Stromal cell of bone marrow (primary cell): ENCODE measurements at places on chromosomes 1 and 21.

GRCh38 chr21:36732217-36732616 lies 33.3 kb downstream of the SIM2 start:
- DNase-seq: no peak

- DNase-seq: no peak
Measured at GRCh38 chr1:56482486-56482885, 96.9 kb downstream of the PLPP3 start.

DNA sequence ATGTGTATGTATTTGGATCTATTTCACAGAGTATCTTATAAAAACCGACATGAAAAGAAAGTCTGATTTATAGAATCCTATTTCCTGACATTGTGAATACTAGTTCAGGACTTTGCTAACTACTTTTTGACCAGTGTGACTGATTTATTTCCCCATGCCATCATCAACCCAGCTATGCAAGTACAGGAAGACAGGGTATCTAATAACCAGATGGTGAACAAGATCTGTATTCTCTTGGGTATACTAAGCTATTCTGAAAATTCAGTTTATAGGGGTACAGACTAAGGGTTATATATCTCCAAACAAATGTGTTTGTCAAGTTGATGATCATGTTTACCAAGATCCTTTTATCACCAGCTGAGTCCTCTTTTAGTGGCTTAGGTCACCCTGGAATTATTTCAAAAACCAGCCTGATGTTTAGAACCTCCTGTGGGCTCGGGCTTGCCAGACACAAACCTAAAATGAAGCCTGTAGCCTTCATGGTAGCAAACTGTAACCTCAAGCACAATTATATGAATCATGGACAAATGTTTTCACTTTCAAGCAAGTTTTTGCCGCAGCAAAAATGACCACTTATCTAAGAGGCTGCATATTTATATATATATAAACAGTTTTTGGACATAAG lies 185.1 kb downstream of the FGGY start:
- DNase-seq: peak; percentile 70

GRCh38 chr21:35824136-35824535 lies 236.2 kb downstream of the SETD4 start:
- DNase-seq: peak; percentile 34

DNA sequence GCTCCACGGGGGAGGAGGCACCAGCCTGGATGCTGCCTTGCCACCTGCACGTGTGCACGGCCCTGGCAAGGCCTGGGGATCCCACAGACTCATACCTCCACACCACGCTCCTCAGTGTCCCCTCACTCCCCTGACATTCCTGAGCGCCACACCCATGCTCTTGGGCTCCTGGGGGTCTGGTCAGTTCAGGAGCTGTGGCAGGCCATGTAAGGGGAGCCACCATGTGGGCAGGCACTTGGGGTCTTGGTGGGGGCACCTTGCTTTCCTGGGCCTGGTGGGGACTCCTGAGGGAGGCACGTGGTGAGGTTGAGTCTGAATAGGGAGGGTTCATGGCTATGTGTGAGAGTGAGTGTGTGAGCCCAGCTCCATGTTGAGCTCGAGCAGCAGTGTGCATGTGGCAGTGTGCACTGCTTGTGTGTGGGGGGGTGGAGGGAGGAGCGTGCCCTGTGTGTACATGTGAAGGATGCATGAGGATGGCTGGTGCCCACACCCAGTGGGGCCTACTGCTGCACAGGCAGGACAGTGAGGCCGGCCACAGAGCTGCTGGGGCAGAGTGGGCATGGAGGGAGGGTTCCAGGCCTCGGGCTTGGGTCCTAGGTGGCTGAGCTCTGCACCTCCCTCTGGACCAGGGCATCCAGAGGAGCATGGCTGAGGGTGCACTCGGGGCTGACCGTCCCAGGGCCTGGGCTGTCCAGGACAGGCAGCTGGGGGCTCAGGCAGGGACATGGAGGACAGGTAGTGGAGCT lies 1.6 kb downstream of the GJC2 start:
- DNase-seq: no peak

DNA sequence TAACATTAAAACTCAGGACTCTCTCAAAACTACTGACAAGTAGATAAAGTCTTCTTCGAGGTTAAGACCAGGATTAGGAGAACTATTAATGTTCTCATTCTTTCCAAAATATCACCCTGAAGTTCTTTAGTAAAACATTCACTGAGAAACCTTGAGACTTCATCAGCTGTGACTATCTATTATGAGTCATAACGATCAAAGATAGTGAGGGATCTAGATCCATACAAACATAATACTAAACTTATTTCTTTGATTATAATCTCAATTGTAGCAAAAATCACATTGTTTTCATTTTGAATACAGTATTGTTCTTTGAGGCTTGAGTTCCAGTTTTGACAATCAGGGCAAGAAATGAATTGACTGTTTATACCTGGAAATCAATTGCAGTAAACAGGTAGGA lies 11.1 kb downstream of the PYHIN1 start:
- no peak for DNase-seq

GRCh38 chr1:231201979-231202633 lies 38.9 kb upstream of the GNPAT start:
- no peak for DNase-seq

GRCh38 chr1:19273106-19273843 lies 15.3 kb downstream of the AKR7A3 start:
- DNase-seq: no peak

GRCh38 chr1:9413071-9413876 lies 120.6 kb downstream of the SPSB1 start:
- DNase-seq: peak; percentile 83

DNA sequence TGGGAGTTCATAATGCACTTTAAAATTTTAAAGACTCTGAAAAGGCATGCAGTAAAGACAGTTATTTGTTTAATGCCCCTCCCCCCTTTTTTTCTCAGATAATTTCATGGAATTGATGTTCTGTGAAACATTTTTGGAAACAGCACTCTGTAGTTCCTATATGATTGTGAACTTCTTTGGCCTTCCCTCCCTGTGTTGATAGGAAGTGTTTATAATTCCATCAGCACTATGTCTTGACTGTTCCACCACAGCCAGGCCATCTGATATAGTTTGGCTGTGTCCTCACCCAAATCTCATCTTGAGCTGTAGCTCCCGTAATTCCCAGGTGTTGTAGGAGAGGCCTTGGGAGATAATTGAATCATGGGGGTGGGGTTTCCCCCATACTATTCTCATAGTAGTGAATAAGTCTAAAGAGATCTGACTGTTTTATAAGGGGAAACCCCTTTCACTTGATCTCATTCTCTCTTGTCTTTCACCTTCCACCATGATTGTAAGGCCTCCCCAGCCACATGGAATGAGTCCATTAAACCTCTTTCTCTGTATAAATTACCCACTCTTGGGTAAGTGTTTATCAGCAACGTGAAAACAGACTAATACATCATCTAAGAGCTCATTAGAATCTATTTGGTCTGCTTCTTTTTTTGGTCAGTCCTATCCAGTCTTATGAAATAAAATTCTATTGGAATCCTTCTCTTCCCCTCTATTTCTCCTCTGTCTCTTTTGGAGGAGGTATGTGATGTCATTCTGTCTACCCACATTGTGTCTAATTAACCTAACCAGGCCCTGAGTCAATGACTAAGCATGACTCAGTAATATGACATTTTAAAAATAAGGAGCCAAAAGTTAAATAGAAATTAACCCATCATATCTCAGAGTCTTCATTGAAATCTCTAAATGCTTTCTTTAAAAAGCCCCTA lies 8.9 kb downstream of the CCDC185 start:
- DNase-seq: peak; percentile 65

- no peak for DNase-seq
Measured at GRCh38 chr21:34243562-34243961, 120.2 kb upstream of the KCNE2 start.

- no peak for DNase-seq
Measured at GRCh38 chr21:36171741-36172331, 15.2 kb downstream of the DOP1B start.

DNA sequence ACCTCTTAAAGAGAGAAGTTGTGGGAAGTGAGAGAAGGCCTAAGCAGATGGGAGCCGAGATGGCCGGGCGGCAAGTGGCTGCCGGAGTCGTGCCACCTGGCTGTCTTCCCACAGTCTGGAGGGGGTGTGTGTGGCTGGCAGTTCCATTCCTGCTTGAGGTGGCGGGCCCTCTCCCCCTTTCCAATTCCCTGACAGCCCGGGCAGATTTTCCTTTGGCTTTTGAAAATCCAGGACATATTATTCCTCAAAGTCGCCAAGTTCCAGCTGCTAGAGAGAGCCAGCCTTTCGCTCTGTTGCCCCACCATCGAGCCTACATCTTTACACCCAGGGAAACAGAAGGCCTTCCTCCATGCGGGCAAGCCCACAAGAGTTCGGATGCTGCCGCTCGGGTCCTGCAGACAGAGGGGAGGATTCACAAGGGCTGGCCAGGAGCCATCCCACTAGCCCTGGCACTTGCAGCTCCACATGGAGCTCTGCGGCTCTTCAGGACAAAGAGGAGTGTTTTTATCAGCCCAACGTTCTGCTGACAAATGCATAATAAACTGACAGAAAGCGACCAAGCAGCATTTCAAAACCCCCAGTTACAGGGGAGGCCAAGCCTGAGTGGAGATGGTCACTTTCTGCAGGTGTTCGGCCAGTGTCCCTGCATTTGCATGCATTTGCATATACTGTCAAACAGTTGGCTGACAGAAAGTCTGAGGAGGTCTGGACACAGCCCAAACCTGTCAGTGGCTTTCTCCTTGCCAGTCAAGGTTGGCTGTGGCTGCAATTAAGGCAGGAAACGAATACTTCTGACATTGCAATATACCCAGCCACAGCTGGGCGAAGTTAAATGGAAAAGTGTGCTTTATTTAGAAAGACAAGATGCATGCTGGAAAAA lies 45.9 kb downstream of the OLIG1 start:
- DNase-seq: no peak

GRCh38 chr1:70892140-70892539 lies 155.5 kb downstream of the PTGER3 start:
- DNase-seq: no peak

GRCh38 chr1:158199849-158200248 lies 19.2 kb downstream of the CD1D start:
- DNase-seq: peak; percentile 15

- DNase-seq: no peak
Measured at GRCh38 chr1:247441606-247442005, 16.3 kb downstream of the OR2B11 start.

DNA sequence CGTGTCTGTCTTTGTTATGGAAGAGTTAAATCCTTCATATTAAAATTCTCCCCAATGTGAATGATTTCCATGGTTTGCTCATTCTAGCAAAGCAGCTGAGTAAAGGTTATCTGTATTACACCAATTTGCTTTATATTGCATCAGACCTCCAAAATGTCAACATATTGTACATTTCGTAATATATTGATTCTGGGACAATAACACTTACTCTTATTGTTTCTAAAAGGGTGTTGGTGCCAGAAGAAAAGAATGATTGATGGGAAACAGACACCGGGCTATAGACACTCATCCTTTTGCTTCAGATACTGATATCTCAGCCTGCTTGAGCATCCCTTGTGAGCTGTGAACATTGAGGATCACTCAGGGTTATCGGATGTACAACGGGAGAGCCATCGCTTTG lies 7.0 kb downstream of the NTNG1 start:
- DNase-seq: no peak

GRCh38 chr1:164638492-164639202 lies 79.7 kb downstream of the PBX1 start:
- no peak for DNase-seq

DNA sequence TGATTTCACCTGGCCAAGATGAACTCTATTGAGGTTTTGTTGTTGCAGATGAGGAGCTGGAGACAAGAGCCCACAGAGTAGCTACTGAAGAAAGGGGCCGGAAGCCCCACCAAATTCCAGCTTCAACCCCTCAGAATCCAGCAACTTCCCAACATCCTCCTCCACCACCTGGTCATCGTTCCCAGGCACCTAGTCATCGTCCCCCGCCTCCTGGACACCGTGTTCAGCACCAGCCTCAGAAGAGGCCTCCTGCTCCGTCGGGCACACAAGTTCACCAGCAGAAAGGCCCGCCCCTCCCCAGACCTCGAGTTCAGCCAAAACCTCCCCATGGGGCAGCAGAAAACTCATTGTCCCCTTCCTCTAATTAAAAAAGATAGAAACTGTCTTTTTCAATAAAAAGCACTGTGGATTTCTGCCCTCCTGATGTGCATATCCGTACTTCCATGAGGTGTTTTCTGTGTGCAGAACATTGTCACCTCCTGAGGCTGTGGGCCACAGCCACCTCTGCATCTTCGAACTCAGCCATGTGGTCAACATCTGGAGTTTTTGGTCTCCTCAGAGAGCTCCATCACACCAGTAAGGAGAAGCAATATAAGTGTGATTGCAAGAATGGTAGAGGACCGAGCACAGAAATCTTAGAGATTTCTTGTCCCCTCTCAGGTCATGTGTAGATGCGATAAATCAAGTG lies 14.3 kb downstream of the CD2 start:
- no peak for DNase-seq

- no peak for DNase-seq
Measured at GRCh38 chr1:12016182-12016581, 3.1 kb upstream of the MIIP start.

DNA sequence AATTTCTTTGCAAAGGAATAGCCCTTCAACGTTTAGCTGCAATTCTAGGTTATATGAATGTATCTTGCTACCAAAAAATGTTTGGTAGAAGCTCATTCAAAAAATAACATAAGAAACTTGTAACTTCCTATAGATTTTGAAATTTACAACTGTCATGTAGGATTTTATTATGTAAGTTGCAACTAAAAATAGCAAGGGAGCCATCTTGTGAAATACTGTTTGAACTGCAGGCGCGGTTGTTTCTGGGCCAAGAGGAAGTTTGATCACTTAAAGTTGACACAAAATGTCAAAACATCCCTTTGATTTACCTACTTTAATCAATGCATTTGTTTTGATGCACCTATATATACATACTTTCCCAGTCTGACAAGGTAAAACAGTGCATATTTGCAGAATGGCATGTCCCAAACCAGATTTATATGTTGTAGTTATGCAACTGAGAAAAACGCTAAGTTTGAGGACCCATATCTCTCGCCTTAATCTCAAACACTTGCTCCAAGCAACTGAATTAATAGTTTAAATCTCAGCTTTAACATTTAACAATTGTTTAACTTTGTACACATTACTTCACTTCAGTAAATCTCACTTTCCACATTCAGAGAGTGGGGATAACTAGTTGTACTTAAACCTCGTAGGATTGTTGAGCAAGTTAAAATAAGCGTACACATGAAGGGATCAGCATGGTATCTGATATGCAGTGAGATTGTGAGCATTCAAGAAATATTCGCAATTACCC lies 63.9 kb downstream of the KCNK2 start:
- no peak for DNase-seq

DNA sequence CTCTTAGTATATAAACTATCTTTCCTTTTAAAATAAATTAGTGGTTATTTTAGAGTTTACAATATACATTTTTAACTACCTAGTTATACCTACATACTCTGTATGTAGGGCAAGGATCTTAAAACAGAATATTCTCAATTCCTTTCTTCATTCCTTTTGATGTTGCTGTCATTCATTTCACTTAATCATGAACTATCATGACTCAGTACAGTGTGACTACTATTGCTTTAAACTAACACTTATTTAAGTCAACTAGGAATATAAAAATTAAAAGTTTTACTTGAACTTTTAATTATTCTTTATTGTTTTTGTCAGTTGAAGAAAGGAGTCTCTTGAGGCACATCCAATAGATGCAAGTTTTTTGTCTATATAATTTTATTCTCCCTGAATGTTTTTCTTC lies 726.4 kb downstream of the BRINP3 start:
- no peak for DNase-seq

- no peak for DNase-seq
Measured at GRCh38 chr1:147635342-147635741, 35.0 kb downstream of the ACP6 start.
